ENCODE measurements at places on chromosomes 12 and 14.

DNA sequence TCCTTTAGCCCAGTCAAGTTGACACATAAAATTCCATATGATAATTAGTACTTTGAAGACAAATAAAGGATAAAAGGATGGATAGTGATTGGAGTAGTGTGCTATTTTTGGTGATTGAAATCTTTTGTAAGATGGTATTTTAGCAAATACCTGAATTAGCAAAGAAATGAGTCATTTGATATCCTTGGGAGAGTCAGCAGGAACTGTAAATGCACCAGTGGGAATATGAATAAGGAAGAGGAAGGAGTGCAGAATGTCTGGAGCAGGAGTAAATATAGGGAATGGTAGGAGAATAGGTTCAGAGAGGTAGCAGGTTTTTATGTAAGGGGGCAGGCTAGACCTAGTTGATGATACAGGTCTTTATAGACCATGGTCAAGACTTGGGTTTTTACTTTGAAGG, 75.0 kb downstream of the TRMT5 start:
- no peak for DNase-seq

DNA sequence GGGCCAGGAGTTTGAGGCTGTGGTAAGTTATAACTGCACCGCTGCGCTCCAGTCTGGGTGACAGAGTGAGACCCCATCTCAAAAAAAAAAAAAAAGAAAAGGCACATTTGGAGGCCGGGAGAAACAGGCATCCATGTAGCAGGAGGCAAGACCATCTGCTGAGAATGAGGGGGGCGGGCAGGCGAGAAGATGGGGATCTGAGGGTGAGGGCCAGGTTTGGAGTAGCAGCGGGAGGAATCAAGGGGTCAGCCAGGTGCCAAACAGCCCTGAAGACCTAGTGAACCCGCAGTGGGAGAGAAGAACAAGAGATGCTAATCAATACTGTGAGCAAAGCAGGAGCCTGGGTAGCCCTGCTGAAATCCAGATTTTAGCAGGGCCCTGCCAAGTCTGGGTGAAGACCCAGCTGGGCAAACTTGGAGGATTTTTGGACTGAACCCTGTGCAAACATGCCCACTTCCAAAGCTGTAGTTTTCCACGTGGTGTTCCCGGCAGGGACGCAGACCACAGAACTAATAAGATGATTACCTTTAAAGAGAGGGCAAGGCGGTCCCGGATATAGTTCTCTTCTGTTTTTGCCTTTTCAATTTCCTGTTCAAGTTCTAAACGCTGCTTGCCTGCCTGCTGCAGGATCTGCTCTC, 61.0 kb downstream of the NIN start:
- no peak for DNase-seq

DNA sequence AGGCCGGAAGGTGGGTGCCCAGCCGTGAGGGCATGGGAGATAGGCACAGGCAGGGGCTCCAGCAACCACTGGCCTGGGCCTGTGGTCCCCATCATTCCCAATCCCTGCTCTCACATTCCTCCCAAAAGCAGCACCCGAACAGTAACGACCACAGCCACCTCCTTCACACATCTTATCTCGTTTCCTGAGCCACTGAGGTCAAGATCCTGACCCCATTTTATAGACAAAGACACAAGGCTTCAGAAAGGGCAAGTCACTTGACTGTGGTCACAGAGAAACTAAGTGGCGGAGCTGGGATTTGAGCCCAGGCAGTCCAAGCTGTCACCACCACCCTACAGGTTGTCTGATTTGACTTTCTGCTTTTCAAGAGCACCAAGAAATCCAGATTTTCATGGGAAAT, 38.9 kb downstream of the DTX1 start:
- DNase-seq = no peak

- DNase-seq = no peak
Observed at GRCh38 chr12:113891167-113891692, 74.9 kb downstream of the RBM19 start.

DNA sequence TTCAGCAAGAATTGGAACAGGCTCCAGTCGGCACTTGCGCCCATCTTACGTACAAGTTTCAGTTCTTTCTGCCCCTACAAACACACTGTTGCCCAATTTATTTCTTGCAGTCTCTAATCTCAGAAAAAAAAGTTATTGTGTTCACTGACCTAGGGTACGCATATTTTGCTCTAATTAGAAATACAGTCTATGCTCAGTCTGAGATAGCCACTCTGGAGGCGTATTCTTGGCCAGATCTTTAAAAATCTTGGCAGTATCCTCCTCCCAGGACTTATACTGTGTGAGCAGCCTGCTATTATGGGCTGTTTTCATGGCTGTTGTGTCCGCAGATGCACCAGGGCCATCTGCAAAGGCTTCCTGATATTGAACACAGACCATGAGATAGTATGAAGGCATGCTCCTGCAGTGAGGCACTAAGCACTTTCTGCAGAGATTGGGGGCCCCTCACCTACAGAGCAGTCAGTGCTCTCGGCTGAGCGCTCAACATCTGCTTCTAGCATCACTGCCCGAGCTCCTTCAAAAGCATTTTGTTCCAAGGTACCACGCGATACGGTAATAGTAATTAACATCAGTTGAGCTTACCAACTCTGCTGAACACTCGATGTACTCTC, 57.9 kb downstream of the PPM1H start:
- peak; percentile 17 for DNase-seq

- no peak for DNase-seq
Observed at GRCh38 chr14:28742171-28742846, 24.3 kb upstream of the FOXG1 start.

DNA sequence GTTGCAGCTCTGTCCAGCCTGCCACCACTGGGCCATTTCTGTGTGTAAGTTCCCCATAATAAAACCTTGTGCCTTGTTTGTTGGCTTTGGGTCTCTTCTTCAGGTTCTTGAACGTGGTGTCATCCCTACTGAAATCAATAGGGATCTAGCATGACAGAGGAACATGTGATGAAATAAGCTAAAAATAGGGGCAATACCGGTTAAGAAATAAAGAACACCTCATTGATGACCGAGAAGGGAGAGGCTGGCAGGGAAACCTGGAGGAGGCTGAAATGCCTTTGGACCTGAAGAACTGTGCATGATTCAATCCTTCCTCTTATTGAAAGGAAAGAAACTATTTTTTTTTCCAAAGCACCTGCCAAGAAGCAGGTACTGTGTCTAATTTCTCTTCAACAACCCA, 172.3 kb downstream of the PPM1H start:
- DNase-seq = no peak

DNA sequence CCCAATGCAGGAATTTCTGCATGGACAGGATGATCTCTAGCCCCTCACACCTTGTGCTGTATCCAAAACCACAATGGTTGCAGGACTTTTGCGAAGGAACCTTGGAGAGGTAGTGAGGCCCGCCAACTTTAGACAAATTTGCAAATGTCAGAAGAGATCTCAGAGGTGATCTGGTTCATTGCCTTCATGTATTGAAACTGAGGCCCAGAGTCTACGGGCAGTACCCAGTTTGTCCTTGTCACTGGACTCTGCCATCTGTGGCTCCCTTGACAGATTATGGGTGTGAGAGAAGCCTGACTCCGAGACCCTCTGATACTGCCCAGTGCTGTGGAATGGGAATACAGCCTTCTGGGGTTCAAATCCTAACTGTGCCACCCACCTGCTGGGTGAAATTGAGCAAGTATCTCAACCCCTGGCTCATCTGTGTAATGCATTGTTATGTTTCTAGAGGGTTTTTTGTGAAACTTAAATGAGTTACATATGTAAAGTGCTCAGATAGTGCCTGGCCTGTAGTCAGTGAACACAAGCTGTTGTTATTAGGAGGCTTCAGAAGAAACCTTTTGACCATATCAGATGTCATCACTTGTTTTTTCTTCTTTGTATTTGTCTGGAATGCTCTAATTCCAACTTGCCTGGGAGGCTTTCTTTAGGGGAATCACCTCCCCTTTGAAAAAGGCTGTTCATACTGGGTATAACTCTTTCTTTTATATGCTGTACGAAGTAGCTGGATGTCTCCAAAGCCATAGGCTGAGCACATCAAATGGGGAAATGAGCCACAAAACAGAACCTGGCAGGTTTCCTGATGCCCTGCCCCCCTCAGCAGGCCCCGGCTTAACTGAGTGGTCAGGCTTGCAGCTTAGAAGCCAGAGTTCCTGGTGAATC, 71.4 kb upstream of the SRSF5 start:
- peak; percentile 55 for DNase-seq

DNA sequence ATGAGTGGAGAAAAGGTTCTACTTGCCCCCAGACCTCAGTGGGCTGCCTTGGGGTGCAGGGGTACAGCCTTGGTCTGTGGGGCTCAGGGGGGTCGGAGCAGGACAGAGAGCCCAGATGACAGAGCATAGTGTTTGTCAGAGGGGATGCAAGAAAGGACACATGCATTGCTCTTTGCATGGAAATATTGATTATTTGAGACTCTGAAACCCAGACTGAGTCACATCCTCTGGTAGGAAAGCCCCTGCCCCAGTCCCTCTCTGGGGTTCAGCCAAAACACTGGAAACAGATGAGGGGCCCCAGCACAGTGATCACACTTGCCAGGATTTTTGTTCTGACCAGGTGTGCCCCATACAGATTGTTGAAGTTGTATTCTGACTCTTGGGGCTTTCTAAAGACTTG, 1094.4 kb downstream of the BCL11B start:
- DNase-seq = no peak
